ENCODE measurements at places on chromosomes 2 and 18.

- H3K4me1 ChIP-seq = no peaks in the 10 kb centered on the region
- H3K27ac ChIP-seq = no peak overlapping the region
- DNase-seq = peak; percentile 54
- H3K4me3 ChIP-seq = no peak overlapping the region
Measured at GRCh38 chr2:127049927-127050802, 56.8 kb downstream of the BIN1 start.

GRCh38 chr2:19804639-19805260, 97.0 kb downstream of the TTC32 start:
- no peak overlapping the region for H3K27ac ChIP-seq
- no peak overlapping the region for H3K4me3 ChIP-seq
- DNase-seq = no peak
- no peaks in the 10 kb centered on the region for H3K27me3 ChIP-seq
- peaks cover 20% of the 10 kb centered on the region for H3K4me1 ChIP-seq

GRCh38 chr18:6792391-6792790, 62.9 kb downstream of the ARHGAP28 start:
- no peaks in the 10 kb centered on the region for H3K27me3 ChIP-seq
- DNase-seq = no peak
- no peaks in the 10 kb centered on the region for H3K36me3 ChIP-seq
- H3K27ac ChIP-seq = no peak overlapping the region
- H3K4me1 ChIP-seq = no peaks in the 10 kb centered on the region

GRCh38 chr2:192208848-192209247, 14.1 kb upstream of the TMEFF2 start:
- H3K27me3 ChIP-seq = no peaks in the 10 kb centered on the region
- DNase-seq = no peak
- H3K27ac ChIP-seq = no peak overlapping the region
- H3K4me1 ChIP-seq = no peaks in the 10 kb centered on the region
- no peaks in the 10 kb centered on the region for H3K36me3 ChIP-seq

DNA sequence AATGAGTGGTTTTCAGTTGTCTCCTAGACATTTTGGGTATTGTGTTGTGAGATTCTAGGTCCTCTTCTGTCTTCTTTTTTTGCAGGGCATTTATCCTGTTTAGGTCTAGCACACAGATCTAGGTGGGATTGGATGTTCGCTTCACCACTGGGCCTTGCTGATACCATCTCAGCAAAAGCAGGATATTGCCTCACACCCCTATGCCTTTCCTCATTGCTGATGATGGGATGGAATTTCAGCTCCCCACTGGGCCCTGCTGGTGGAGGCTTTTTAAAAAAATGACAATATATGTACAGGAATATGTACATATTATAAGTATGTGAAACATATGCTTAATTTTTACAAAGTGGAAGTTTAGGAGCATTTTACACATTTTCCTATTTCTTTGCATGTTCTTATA, 5.4 kb upstream of the TOGARAM2 start:
- H3K4me1 ChIP-seq = peaks cover 23% of the 10 kb centered on the region
- no peaks in the 10 kb centered on the region for H3K27me3 ChIP-seq
- no peaks in the 10 kb centered on the region for H3K36me3 ChIP-seq
- DNase-seq = no peak

- no peak overlapping the region for H3K27ac ChIP-seq
- no peaks in the 10 kb centered on the region for H3K36me3 ChIP-seq
- DNase-seq = no peak
- H3K4me1 ChIP-seq = no peaks in the 10 kb centered on the region
Measured at GRCh38 chr2:202608142-202608852, 26.5 kb upstream of the FAM117B start.

DNA sequence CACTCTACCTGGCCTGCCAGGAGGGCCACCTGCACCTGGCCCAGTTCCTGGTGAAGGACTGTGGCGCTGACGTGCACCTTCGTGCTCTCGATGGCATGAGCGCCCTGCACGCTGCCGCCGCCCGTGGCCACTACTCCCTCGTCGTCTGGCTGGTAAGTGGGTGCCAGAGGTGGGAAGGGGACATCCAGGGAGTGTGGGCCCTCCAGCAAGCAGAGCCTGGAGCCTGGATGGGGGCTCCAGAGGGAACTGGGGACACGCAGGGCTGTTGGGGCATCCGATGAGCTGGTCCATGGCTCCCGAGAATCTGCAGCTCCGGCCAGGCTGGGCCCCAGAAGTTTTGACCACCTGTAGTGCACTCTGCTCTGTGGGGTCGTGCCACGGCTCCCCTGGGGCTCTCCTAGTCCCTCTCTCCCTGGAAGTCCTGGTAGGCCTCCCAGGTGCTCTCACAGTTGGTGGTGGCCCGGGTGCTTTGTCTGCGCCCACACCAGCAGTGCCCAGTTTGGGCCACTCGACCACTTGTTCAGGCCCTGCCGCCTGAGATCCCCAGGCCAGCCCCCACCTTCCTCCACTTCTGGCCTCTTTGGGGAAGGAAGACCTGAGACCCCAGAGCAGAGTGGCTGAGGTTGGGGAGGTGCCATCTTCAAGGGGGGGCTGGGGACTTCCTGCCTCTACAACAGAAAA, 4.7 kb downstream of the ESPNL start:
- no peak overlapping the region for H3K27ac ChIP-seq
- H3K4me1 ChIP-seq = no peaks in the 10 kb centered on the region
- H3K4me3 ChIP-seq = no peak overlapping the region
- DNase-seq = no peak
- no peaks in the 10 kb centered on the region for H3K27me3 ChIP-seq
- H3K36me3 ChIP-seq = no peaks in the 10 kb centered on the region

DNA sequence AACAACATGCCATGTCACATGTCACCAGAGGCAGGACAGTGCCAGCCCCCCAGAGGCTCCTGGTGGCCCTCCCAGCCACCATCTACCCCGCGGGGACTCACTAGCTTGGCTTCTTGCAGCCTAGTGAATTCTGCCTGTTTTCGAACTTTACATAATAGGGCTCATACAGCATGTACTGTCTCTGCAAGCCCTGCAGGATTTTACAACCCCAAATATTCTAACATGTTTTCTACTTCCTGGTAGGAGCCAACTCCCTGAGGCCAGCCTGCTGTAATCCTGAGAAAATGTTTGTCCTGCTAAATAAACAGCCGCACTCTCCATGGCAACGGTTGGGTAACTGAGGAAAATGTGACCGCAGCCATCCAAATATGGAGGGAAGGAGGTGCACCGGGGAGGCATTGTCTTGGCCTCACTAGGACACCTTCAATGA, 2.7 kb downstream of the PER2 start:
- peak overlapping the region; percentile 94 for H3K27ac ChIP-seq
- no peaks in the 10 kb centered on the region for H3K27me3 ChIP-seq
- peaks cover 43% of the 10 kb centered on the region for H3K4me1 ChIP-seq
- peak; percentile 95 for DNase-seq
- peak overlapping the region; percentile 80 for H3K4me3 ChIP-seq

- H3K36me3 ChIP-seq = no peaks in the 10 kb centered on the region
- H3K27ac ChIP-seq = no peak overlapping the region
- no peaks in the 10 kb centered on the region for H3K27me3 ChIP-seq
- H3K4me3 ChIP-seq = no peak overlapping the region
- peaks cover 7% of the 10 kb centered on the region for H3K4me1 ChIP-seq
Measured at GRCh38 chr18:48934723-48935432, 15.9 kb downstream of the SMAD7 start.

GRCh38 chr2:169036736-169037440, 5.8 kb upstream of the ABCB11 start:
- no peaks in the 10 kb centered on the region for H3K27me3 ChIP-seq
- H3K36me3 ChIP-seq = no peaks in the 10 kb centered on the region
- DNase-seq = no peak
- no peak overlapping the region for H3K27ac ChIP-seq

- H3K4me1 ChIP-seq = peaks cover 31% of the 10 kb centered on the region
- peak; percentile 61 for DNase-seq
- H3K36me3 ChIP-seq = no peaks in the 10 kb centered on the region
- no peaks in the 10 kb centered on the region for H3K27me3 ChIP-seq
- H3K4me3 ChIP-seq = no peak overlapping the region
- H3K27ac ChIP-seq = peak overlapping the region; percentile 82
Measured at GRCh38 chr2:149924028-149924427, 336.5 kb upstream of the MMADHC start.

GRCh38 chr2:225122583-225123486, 80.6 kb upstream of the DOCK10 start:
- no peak overlapping the region for H3K4me3 ChIP-seq
- H3K4me1 ChIP-seq = peaks cover 52% of the 10 kb centered on the region
- H3K27ac ChIP-seq = no peak overlapping the region
- DNase-seq = peak; percentile 65
- no peaks in the 10 kb centered on the region for H3K36me3 ChIP-seq

GRCh38 chr2:108837198-108837597, 50.6 kb downstream of the CCDC138 start:
- H3K4me1 ChIP-seq = 0 out of 2 replicates have a peak, but pooled peaks cover 5% of the 10 kb centered on the region
- no peaks in the 10 kb centered on the region for H3K27me3 ChIP-seq
- H3K4me3 ChIP-seq = no peak overlapping the region
- DNase-seq = no peak
- H3K36me3 ChIP-seq = peaks cover 3% of the 10 kb centered on the region

GRCh38 chr2:239819091-239819973, 205.8 kb downstream of the NDUFA10 start:
- no peak for DNase-seq
- peaks cover 18% of the 10 kb centered on the region for H3K27me3 ChIP-seq
- H3K4me1 ChIP-seq = no peaks in the 10 kb centered on the region
- H3K27ac ChIP-seq = no peak overlapping the region
- H3K4me3 ChIP-seq = no peak overlapping the region
